ENCODE measurements at places on chromosomes 12 and 14.

DNA sequence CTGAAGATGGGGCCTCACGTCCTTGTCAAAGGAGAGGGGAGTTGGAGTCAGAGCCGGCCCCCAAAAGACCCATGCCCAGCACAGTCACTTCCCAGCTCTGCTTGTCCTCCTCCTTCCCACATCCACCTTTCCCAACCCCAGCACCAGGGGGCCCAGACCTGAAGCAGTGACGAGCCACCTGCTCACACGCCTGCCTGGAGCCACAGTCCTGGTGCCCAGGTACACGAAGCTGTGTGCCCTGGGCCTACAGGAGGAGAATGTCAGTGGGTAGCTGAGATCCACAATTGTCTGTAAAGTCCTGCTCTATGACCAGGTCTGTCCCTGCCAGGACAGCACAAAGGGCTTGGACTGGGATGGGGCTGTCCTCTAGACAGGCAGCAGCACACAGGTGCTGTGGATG, 126.8 kb upstream of the PZP start:
- no peak overlapping the region for H3K27ac ChIP-seq
- no peaks in the 10 kb centered on the region for H3K36me3 ChIP-seq
- DNase-seq: no peak
- peaks cover 12% of the 10 kb centered on the region for H3K27me3 ChIP-seq
- no peak overlapping the region for H3K4me3 ChIP-seq

- H3K36me3 ChIP-seq: no peaks in the 10 kb centered on the region
- peaks cover 39% of the 10 kb centered on the region for H3K4me1 ChIP-seq
- no peak overlapping the region for H3K4me3 ChIP-seq
- H3K27me3 ChIP-seq: no peaks in the 10 kb centered on the region
- H3K27ac ChIP-seq: no peak overlapping the region
Observed at GRCh38 chr14:97415907-97416306, 618.7 kb downstream of the VRK1 start.

GRCh38 chr14:50560931-50561285, 963 bp downstream of the ATL1 start:
- peak; percentile 69 for DNase-seq
- no peaks in the 10 kb centered on the region for H3K36me3 ChIP-seq

DNA sequence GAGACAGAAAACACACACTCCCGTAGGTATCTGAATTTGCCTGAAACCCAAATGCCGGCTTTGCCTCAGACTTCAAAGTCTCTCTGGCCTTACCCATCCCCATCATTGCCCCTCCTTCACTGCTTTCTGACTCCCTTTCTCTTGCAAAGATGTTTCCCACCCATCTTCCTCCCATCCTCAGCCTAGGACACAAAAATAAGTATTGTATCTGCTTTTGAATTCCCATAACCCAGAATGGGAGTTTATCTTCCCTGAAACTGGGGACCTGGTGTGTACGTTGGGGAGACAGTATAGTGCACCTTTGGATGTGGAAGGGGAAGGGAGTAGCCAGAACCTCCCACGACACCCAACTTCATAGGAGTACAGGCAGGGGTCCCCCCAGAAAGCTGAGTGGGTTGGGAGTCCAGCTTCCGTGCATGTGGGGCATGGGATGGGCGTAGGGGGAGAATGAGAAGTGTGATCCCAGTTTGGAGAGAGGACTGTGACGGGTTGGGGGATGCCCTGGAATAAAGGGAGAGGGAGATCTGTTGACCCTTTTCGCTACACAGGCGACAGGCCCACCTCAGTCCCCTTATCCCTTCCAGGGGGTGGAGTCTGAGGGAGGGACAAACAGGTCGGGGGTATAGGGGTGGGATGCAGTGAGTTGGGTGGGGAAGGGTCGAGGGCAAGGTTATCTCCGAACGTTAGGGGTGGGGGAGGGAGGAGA, 488 bp upstream of the KIF5A start:
- H3K4me1 ChIP-seq: peaks cover 41% of the 10 kb centered on the region
- peak overlapping the region; percentile 79 for H3K4me3 ChIP-seq
- H3K27ac ChIP-seq: peak overlapping the region; percentile 19
- H3K36me3 ChIP-seq: peaks cover 9% of the 10 kb centered on the region
- no peak for DNase-seq
- H3K27me3 ChIP-seq: peaks cover 11% of the 10 kb centered on the region

GRCh38 chr12:9707864-9708808, 24.8 kb downstream of the CLECL1 start:
- DNase-seq: peak; percentile 44
- peaks cover 52% of the 10 kb centered on the region for H3K36me3 ChIP-seq
- peaks cover 46% of the 10 kb centered on the region for H3K4me1 ChIP-seq
- no peaks in the 10 kb centered on the region for H3K27me3 ChIP-seq
- peak overlapping the region; percentile 84 for H3K27ac ChIP-seq

DNA sequence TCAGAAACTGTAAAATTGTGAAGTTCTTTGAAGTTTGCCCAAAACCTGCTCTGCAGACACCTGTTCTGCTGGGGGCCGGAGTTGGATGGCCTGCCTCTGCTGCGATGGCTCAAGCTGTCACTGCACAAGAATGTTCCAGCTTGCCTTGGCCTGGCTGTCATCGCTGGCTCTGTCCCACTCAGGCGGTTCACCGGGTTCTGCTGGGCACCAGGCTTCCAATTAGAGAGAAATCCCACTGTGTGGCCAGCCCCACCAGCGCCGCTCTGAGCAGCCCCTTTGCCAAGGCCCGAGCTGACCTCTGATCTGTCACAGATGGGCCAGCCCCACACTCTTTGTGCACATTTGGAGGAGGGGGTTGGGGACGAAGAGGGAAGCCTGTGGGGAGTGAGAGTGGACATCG, 71.7 kb upstream of the GPATCH2L start:
- no peaks in the 10 kb centered on the region for H3K27me3 ChIP-seq
- no peak overlapping the region for H3K27ac ChIP-seq
- no peak for DNase-seq
